ENCODE measurements at places on chromosomes 12 and 14.

DNA sequence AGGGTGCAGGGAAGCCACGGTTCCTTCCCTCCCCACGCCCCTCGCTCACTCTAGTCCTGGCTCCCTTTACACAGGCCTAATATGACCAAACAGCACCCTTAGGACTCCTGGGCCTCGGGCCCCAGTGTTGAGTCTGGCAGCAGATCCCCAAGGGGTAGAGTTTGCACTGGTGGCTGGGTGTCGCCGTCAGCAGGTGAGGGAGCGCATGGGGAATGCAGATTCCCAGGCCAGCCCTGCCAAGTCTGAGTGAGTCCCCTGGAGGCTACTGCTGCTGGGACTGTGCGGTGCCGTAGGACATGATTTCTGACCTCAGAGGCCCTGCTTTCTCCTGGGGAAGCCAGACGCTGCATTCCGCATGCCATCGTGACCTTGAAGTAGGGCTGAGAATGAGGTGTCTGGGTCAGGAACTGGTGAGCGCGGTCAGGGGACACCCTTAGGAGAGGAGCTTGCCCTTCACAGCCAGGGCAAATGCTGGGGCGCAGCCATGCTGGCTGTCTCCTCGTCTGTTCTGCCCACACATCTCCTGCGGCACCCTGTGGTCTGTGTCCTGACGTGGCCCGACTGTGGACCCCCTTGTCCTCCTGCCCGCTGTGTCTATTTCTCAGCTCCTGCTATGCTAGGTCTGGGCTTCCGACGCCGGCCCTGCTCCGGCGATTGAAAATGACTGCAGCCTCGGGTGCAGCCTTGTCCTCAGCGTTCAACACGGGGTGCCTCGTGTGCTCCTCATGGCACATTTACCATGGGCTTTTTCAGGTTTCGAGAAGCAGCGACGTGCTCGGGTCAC is 37.6 kb upstream of the PRMT8 start:
- DNase-seq, result no peak

GRCh38 chr14:57405562-57405961 is 15.2 kb downstream of the NAA30 start:
- DNase-seq, result no peak

- no peak for DNase-seq
Measured at GRCh38 chr12:68977909-68978610, 45.1 kb upstream of the CPM start.

GRCh38 chr12:121121805-121122204 is 10.9 kb upstream of the P2RX7 start:
- DNase-seq, result no peak

DNA sequence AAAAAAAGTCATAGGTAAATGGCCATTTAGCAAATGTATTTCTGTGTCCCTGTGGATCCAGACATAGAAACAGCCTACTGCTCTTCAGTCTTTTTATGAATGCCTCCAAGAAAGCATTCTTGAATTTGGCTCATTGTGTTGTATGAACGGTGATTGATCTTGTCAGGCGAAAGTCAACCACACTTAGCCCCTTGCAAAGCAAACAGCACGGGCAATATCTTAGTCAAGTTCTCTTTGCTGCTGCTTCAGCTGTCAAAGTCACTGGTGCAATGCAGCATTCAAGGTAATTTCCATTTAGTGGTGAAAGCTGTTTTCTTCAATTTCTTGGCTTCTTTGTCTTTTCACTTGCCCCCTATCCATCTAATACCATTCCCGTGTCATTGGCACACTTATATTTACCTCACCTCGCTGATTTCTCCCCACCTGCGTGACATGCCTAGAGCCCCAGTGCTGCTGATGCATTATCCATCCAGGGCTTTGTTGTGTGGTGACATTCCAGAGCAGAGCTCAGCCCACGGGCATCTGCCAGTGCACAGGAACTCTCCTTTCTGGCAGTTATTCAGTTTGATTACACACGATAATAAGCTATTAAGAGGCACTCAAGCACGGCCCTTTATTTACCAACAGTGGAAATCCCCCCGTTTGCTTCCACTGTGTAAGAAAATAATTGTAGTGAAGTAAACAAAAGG is 362.3 kb upstream of the NOVA1 start:
- DNase-seq, result no peak

- DNase-seq, result no peak
Measured at GRCh38 chr12:87467936-87468335, 561.3 kb downstream of the C12orf50 start.

- no peak for DNase-seq
Measured at GRCh38 chr14:92586963-92587699, 73.5 kb downstream of the RIN3 start.

GRCh38 chr12:34603382-34604035 is 581.2 kb downstream of the ALG10 start:
- DNase-seq, result no peak

- DNase-seq, result no peak
Measured at GRCh38 chr12:85963326-85963725, 89.2 kb downstream of the NTS start.

DNA sequence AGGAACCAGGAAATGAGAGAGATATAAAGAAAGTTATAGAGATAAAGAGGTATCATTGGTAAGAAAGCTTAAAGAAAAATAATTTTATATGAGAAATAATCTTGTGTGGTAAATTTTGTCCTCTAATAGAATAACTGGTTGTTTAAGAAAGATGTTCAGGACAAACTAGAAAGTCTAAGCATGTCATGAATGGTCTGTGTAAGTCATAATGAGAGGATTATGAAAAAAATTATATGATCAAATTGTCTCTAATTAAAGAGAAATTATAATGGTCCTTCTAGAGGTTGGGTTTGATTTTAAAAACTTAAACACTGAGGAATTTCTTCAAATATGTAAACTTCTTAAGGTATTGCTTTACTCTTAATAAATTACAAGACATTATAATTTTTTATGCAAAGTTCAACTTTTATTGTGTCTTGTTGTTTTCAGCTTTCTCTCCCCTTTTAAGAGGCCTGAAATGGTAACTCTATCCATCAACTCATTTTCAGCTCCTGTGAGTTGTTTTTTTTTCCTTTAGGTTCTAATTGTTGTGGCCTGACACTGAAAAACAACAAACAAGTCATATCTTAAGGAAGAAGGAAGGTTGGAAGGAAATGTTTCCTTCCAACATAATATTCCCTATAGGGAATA is 88.2 kb upstream of the CNOT2 start:
- DNase-seq, result no peak

DNA sequence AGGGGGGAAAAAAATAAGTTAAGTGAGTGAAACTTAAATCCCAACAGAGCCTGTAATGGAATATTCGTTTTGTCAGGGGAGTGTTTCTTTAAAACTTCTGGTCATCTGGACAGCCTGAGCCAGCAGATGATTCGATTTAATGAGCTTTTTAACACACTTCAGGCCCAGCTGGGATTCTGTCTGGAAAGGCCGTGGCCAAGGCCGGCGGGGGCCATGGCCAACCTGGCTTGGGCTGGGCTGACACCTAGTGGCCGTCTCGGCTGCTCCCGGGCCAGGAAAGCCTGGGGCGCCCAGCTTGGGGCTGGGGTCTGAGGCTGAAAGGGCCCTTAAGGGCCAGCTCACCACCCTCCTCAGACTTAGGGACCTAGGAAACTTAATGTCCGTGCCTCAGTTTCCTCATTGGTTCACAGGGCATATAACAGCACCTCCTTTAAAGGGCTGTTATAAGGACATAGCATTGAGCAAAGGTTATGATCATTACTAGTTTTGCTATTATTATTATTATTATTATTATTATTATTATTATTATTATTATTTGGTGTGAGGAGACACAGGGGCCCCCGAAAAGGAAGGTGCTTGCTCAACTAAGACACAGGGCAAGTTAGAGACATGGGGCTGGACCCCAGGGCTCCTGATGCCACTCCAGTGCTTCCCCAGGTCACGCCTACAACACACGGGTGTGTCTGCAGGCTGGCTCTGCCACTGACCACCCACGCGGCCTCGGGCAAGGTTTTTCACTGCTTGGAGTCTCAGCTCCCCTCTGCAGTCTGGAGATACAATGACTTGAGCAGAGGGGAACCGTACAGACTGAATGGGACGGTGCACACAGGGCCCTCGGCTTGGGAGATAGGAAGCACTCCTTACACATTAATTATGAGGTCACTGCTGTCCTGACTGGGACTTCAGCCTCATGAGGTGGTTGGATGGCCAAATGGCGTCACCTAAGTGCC is 84.0 kb downstream of the SYNE3 start:
- peak; percentile 61 for DNase-seq

DNA sequence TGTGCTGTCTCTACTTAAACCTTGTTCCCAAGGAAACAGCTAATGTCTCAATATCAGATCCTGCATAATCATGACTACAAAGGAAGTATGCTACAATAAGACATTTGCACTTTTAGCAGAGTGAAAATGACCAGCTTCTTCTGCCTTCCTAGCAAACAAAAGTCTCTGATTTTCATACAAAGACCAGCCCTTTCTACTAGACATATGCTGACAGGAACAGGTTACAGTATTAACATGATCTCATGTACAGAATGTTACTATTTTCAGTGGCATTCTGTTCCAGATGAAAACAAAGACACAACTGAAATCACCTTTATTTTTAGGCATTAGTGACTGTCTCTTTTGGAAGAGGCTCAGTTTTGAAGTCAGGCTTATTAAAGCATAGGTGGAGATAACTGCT is 228.6 kb downstream of the MED13L start:
- DNase-seq, result no peak

DNA sequence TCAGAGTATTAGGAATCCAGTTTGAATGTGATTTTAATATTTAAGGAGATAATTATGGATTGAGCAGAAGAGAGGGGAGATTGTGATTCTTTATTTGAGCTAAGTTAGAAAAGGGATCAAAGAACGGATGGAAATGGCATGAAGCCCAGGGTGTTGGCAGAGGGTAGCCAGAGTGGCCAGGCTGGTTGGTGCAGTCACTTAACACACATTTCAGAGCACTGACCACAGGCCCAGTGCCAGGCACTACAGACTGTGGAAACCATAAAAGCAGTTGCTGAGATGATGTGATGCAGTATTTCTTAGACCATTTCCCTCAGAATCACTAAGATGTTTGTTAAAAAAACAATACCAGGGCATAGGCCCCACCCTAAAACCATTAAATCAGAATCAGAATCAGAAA is 167.7 kb upstream of the AMIGO2 start:
- DNase-seq, result no peak

DNA sequence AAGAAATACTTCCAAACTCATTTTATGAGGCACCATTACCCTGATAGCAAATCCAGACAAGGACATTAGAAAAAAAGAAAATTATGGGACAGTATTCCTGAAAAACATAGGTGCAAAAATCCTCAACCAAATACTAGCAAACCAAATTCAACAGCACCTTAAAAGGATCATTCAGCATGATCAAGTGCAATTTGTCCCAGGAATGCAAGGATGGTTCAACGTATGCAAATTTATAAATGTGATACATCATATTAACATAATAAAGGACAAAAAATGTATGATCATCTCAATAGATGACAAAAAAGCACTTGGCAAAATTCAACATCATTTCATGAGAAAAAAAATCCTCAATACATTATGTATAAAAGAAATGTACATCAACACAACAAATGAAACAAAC is 162.9 kb downstream of the DUSP6 start:
- DNase-seq, result no peak

DNA sequence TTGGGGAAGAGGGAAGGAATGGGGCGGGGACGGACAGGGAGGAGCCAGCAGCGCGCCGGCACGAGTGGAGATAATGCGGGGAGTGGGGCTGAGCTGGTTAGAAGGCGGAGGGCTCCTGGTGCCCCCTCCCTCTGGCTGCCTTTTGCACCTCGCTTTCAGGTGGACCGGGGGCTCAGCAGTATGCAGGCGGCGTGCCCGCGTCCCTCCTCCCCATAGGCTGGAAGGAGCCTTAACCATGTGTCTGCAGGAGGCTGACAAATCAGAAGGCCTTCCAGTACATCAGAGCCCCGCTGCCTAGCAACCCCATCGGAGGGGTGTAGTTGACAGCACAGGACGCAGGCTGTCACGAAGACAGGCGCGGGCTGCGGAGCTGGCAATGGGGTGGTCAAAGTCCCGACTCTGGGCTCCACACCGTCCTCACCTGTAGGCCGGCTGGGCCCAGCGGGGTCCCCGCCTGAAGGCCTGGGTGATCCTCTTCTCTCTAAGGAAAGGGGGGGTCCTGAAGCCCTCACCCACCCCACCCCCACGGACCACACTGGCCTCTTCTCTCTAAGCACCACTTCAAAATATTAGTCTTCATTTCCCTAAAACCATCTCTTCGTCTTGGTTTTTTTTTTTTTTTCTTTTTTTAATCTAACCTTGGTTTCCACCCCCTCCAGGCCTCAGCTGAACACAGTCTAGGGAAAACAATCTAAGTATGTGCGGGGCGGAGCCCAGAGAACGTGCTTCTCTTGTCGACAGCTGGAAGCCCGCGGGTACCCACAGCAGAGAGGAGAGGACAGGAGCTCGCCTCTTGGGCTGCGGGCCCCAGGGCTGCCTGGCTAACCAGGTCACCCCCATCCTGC is 44.5 kb downstream of the KDM2B start:
- peak; percentile 44 for DNase-seq

- DNase-seq, result no peak
Measured at GRCh38 chr14:98819132-98819866, 452.7 kb downstream of the BCL11B start.

GRCh38 chr14:102087762-102088011 is 843 bp upstream of the HSP90AA1 start:
- DNase-seq, result no peak

GRCh38 chr12:28222081-28222700 is 31.9 kb downstream of the CCDC91 start:
- no peak for DNase-seq

- no peak for DNase-seq
Measured at GRCh38 chr12:118356809-118357256, 15.9 kb downstream of the TAOK3 start.

DNA sequence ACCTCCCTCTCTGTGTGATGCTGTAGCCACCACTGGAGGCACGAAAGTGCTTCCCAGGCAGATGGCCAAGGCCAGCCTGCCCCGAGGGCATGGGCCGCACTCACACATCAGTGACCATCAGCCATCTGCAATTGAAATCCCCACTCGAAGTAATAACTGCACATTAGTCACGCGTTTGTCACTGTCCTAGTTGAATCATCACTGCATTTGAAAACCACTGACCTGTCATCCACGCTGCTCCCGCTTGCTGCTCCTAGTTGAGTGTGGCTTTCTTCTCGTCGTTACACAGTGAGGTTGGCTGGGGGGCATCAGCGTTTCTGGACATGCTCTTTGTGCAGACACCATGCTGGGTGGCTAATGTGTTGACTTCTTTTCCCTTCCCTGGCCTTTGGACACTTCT is 176.1 kb downstream of the ADGRD1 start:
- no peak for DNase-seq

- no peak for DNase-seq
Measured at GRCh38 chr14:80809663-80810062, 131.9 kb downstream of the CEP128 start.

- DNase-seq, result no peak
Measured at GRCh38 chr12:116838365-116838764, 42.9 kb downstream of the HRK start.

- DNase-seq, result no peak
Measured at GRCh38 chr14:95675486-95675885, 10.7 kb upstream of the TCL1B start.

DNA sequence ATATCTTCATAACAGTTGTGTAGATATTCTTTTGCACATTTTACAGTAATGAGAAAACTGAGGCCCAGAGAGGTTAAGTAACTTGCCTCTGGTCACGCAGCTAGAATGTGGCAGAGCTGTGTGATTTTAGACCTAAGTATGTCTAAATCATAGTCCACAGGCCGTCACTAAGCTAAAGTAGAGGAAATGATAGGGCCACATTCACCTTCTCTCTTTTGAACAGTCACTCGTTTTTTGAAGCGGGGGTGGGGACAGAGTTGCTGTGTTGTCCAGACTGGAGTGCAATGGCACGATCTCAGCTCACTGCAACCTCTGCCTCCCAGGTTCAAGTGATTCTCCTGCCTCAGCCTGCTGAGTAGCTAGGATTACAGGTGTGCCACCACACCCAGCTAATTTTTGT is 68.5 kb downstream of the RASSF3 start:
- DNase-seq, result no peak
